ENCODE measurements at places on chromosomes 6 and 20.

DNA sequence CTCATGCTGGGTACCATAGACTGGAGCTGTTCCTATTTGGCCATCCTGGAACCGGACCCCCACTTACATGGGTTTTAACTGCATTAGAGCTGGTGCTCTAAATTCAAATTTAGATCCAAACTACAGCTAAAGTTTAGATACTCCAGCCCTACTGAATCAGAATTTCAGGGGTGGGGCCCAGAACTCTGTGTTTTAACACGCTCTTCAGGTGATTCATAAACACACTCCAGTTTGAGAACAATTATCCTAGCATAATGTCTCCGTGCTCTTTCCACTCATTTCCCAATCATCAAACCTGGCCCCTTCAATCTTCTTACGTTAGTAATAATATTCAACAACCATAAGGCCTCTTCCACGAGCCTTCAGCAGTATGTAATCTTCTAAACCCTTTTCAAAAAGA lies 15.3 kb downstream of the TRPC4AP start:
- DNase-seq = no peak

DNA sequence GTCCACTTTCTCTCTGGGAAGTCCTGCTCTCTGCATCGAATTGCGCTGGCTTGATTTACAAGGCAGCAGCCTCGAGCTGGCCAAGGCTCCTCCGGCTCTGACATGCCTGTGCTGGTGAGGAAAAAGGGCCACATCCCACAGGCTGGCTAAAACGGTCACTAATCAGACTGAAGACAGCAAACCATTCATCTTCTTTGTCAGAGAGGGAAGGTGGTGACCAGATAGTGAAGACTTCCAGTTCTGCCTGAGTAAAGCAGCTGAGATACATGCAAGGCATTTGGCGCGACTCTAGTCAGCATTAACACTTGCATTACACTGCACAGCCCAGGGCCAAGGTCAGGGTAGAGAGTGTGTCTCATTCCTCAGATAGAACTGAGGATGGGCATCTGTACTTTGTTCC lies 203.2 kb upstream of the MAP3K7 start:
- no peak for DNase-seq

DNA sequence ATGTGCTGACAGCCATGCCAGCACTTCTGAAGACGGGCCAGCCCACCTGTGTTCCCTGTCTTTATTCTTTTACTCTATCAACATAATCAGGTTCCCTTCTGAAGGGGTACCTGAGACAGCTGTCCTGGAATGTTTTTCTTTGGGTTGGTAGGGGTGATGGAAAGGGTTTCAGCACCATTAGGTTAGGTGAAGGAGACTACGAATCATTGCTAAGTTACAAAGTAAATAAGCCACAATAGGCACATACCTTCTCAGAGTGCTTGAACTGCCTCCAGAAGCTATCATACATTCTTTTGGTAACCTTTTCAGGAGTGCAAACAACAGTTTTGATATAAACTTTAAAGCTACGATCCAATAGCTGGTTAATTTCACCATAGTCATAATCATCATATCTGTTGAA lies 106.3 kb downstream of the SESN1 start:
- no peak for DNase-seq

DNA sequence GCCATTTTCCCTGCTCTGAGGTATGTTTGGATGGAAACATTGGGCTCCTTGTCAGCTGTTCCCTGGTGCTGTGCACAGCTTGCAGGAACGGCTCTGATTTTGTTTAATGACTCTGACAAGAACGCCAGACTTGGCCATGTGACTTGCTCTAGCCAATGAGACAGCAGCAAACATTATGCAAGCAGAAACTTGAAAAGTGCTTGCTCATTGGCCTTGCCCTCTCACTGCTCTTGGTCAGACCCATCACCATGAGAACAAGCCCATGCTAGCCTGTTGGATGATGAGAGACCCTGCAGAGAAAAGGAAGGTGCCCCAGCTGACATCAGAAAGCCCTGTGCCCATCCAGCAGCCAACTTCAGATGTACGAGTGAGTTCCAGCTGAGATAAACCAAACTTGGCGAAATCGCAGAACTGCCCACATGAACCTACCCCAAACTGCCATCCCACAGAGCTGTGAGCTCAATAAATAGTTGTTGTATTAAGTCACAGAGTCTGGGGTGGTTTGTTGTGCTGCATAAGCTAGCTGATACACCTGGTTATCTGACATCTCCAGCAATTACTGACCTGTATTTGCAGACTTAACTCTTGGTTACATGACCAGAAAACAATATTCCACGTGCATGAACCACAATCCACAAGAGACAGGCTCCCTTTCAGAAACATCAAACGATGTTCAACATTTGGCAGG lies 96.9 kb downstream of the JPH2 start:
- DNase-seq = no peak

- no peak for DNase-seq
These were observed 69.0 kb upstream of the CCN2 start for GRCh38 chr6:132020138-132020581.

DNA sequence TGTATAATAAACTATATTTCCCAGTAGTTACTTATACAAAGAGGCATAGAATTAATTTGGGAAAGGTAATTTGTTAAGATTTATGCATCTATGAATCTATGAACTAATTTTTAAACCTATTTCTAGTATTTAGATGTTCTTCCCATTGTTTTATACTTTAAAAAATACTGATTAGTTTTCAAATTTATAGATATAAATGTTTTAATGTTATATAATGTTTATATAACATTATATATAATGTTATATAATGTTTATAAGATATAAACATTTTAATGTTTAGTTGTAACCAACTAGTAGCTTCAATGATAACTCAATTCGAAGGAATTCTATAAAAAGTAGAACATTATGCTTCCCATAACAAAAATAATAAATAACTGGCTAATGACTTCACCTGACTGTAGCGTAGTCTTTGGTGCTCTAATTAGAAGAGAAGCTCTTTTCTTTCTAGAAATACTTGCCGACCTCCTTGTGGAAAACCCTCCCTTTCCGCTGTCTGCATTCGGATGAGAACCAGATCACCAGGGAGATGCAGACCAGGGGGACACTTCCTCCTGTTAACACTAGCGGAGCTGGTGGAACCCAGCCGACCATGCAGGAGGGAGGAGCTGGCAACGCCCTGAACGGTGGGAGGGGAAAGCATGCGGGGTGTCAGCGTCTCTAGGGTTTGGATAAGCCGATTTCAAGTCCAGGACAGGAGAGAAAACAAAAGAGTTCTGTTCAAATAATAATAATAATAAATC lies 158.4 kb downstream of the OR2B2 start:
- peak; percentile 72 for DNase-seq

GRCh38 chr6:79307321-79308036 lies 73.0 kb upstream of the HMGN3 start:
- DNase-seq = no peak

- no peak for DNase-seq
These were observed 81.2 kb upstream of the VSTM2L start for GRCh38 chr20:37821696-37822095.

DNA sequence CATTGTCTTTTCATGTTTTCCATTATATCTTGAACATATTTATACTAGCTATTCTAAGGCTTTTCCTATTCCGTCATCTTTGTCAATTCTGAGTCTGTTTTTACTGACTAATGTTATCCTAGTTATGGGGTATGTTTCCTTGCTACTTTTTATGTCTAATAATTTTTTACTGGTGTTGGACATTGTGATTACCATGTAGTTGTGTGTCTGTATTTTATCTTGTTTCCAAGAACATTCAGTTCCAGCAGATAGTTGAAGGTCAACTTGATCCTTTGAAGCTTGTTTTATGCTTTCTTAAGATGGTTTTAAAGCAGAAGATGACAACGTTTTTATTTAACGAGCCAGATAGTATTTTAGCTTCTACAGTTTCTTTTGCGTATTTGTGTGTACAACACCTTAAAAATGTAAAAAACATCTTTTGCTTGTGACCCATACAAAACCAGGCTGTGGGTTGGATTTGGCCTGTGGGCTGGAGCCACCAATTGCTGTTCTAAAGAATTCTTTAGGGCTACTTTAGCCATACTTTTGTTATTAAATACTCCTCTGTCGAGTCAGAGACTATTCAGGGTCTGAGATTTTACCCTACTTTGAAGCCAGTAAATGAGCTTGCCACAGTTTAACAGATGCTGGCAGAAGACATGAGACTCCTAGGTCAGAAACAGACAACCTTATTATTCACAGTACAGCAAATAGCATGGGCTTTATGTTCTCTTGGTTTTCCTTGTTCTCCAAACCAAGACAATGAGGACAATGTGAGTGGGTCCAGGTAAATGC lies 38.7 kb upstream of the REV3L start:
- DNase-seq = no peak

DNA sequence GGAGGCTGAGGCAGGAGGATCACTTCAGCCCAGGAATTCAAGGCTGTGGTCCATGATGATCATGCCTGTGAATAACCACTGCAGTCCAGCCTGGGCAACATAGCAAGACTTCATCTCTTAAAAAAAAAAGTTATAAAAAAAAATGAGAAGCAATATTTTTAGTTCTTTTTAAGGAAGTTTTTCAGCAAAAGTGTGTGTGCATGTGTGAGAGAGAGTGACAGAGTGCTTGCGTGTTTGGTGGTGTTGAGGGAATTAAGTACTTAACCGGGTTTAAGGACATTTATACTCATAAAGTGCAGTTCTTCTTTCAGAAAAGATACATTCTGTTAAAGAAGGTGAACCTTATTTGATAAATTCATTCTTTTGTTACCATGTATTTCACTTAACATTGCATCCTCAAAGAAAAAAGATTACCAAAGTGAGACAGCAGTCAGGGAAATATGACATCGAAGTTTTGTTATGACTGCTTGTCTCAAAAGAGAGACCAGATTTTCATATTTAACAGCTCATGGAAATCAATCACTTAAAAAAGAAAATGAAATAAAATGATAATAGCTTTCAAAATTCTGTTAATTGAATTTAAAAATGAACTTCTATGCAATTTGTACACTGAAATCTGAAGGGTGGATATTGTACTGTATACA lies 254.7 kb downstream of the ARHGAP18 start:
- DNase-seq = no peak

GRCh38 chr6:139927742-139928305 lies 553.4 kb upstream of the CITED2 start:
- no peak for DNase-seq

GRCh38 chr20:32808438-32808837 lies 11.3 kb upstream of the MAPRE1 start:
- DNase-seq = no peak

GRCh38 chr6:13294499-13295069 lies 33.8 kb downstream of the TBC1D7 start:
- DNase-seq = no peak

GRCh38 chr6:84137051-84137375 lies 90.4 kb downstream of the CEP162 start:
- DNase-seq = no peak

GRCh38 chr6:150029749-150030148 lies 4.4 kb upstream of the RAET1L start:
- peak; percentile 35 for DNase-seq

DNA sequence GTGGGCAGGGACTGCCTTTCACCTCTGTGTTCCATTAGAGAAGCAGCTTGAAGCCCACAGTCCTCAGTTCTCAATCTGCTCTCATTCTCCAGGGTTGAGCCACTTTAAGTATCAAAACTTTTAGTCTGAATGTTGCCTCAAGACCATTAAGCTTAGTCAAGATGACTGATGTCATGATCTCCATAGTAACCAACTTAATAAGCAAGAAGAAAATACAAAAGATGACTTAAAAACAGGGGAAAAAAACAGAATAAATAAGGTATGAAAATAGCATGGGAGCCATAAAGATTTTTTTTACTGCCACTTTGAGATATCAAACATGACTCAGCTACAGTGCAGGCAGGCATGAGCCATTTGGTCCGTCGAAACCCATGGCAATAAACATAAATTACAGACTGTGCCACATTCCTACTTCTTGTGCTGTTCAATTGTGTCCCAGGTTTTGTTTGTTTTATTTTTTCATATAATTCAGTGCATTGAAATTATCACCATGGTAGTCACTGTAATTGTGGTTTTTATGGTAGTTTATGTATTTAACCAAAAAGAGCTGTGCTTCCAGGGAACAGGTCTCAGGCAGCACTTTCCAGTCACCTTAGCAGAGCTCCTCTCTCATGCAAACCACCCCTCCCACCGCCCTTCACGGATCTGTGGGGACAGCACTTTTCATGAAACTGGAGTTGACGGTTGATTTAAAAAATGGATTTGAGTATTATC lies 156.5 kb upstream of the INSM1 start:
- DNase-seq = no peak

DNA sequence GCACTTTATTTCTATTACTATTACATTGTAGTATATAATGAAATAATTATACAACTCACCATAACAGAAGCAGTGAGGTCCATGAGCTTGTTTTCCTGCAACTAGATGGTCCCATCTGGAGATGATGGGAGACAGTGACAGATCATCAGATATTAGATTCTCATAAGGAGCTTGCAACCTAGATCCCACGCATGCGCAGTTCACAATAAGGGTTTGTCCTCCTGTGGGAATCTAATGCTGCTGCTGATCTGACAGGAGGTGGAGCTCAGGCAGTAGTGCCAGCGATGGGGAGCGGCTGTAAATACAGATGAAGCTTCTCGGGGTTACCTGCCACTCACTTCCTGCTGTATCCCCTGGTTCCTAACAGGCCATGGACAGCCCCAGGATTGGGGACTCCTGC lies 139.5 kb upstream of the TCF21 start:
- no peak for DNase-seq

- no peak for DNase-seq
These were observed 82.8 kb downstream of the CD40 start for GRCh38 chr20:46200582-46201570.

DNA sequence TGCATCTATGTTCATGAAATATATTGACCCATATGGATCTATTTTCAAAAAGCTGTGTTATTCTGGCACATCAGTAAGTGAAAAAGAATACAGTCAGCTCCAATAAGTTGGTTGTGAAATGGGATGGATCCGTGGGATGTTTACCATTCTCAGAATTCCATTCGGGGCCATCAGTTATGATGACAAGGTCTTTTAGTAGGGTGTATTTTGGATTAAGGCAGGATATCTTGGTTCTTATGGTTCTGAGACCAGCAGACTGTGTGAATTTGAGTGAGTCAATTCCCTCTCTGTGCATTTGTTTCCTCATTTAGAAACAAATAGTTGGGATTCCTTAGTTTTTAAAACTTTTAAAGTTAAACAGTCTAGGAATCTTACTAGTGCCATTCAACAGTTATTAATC lies 287.4 kb downstream of the CD109 start:
- no peak for DNase-seq

DNA sequence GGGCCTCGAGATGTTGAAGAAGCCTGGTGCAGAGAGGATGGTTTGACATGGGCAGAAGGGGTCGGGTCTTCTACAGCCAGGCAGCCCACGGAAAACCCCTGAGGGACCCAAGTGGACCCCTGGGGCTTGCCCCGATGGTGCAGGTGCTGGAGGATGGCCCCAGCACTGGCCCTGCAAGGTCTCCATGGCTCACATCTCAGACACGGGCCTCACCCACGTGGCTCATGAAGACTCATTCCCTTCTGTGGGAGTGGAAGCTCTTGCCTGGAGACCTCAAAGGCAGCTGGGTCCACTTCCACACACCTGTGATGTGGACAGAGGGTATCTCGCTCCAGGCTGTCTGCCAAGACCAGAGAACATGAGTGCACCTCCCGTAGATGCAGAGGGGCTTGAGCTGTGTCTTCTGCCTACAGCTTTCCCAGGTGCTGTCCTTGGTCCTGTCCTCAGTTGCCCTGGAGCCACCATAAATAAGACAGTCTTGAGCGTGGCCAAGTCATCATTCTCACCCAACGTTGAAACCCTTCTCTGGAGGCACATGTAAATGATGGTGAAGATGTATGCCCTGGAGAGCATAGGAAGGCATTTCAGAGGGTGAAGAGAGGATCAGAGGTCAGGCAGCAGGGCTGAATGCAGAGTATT lies 108.0 kb downstream of the SYNDIG1 start:
- no peak for DNase-seq

- no peak for DNase-seq
These were observed 55.5 kb downstream of the JARID2 start for GRCh38 chr6:15301179-15302006.

GRCh38 chr6:32529697-32530430 lies at the start of gene HLA-DRB5:
TSS of gene HLA-DRB5 (minus strand) at chr6:32530287. CDS start at chr6:32530224, 63 bp downstream.
- DNase-seq = peak; percentile 63

Measured in stimulated activated naive B cell treated with anti-CD40 and anti-IgM and Interleukin-4, amounts not matched to agents 10 μg/mL and 1 μg/mL and 100 μg/mL, for 72 hours (primary cell).